Fibroblast of skin of right quadriceps (primary cell): ENCODE measurements at places on chromosomes 16 and 17.

- DNase-seq = no peak
Measured at GRCh38 chr17:4293572-4293971, 29.8 kb upstream of the ANKFY1 start.

DNA sequence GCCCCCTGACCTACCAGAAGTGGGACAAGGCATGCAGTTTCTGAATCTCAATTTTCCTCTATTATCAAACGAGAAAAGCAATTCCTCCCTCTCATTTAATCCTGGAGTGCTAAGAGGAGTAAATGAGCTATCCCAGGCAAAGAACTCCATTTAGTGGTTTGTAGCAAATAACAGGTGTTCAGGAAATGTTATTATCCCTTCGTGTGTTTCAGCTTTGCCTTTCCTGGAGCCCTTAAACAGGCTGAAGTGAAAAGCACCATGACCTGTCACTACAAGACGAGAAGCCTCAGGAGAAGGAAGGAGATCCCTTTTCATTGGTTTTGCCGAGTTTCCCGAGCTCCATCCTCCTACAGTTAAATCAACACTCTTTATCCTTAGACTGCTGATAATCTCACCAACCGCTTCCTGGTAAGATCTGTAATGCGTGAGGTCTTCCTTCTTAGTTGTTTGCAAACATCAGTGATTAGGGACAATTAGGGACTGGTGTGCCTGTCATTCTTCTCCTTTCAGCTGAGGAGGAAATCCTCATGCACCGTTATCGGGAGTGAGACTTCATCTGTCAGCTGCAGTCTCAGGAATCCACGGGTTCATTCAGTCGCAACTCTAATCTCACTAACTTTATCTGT, 30.8 kb upstream of the MYOCD start:
- no peak for DNase-seq

GRCh38 chr17:49556223-49556943, 19.3 kb upstream of the NXPH3 start:
- DNase-seq = peak; percentile 63

DNA sequence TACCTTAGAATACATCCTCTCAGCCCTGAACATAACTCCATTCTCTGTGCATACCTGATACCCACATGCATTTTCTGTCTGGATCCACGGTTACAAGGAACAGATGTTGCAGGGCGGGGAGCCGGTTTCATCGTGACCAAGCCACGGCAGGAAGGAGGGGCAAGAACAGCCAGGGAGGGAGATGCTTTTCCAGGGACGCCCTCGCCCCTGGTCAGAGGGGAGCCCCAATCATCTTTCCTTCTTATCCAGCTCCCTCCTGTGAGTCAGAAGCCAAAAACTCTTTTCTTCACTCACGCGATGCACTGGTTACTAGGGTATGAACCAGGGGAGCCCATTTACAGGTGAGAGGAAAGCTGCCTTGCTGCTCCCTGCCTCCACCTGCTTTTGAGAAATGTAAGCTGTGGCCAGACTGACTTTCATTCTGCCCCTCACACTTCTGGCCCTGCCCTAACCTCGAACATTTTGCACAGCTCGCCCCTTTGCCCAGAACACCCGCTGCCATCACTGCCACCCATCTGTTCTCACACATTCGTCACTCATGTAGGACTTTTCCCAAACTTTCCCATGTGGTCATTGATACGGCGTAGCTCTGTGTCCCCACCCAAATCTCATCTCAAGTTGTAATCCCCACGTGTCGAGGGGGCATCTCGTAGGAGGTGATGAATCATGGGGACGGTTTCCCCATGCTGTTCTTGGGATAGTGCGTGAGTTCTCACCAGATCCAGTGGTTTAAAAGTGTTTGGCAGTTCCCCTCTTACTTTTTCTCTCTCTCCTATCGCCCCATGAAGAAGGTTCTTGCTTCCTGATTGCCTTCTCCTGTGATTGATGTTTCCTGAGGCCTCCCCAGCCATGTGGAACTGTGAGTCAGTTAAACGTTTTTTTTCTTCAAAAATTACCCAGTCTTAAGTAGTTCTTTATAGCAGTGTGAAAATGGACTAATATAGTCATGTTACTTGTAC, 20.5 kb downstream of the FOXL1 start:
- peak; percentile 61 for DNase-seq

DNA sequence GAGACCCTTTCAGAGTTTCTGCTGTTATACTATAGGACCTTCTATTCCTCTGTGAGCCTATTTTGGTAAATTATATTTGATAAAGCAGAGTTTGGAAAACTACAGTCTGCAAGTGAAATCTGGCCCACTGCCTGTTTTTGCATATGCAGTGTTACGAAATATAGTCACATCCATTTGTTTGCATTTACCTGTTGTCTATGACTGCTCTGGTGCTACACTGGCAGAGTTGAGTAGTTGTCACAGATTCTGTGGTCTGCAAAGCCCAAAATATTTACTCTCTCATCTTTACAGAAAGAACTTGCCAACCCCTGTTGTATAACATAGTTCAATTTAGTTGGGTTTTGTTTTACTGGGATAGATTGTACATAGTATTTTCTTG, 42.3 kb downstream of the TNRC6A start:
- no peak for DNase-seq

DNA sequence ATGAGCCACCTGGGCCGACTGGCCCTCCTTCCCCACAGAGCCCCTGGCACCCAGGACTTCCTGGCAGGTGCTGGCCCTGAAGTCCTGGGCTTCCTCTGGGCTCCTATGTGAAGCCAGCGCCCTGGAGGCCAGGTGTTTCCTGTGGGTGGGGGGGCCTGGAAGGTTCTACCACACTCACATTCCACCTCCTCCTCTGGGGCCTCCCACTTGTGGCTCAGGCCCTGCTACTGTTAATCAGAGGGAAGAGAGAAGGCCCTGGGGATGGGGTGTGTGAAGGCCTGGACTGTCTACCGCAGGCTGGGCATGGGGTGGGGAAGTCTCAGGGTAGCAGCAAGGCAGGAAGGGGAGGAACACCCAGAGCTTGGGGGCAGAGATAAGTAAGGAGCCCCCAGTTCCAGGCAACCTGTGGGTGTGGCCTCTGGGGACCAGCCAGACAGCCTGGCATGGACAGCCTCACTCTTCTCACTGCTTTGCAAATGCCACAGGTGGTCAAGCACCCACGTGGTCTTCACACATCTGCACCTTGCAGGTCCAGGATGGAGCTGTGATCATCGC, 111.9 kb upstream of the TNRC6C start:
- DNase-seq = no peak

- DNase-seq = no peak
Measured at GRCh38 chr17:47643116-47643515, 6.6 kb upstream of the KPNB1 start.
